ENCODE measurements at places on chromosomes 12 and 14. TPM values are rescaled to one million over a fixed set of nuclear protein-coding genes. Genes with fewer than 3 reads are reported as not detected.

The VWF gene
- 531 TPM for total RNA-seq

The TMEM132C gene
- not detected for total RNA-seq

The STON2 gene
- total RNA-seq = 0.32 TPM

The CHD8 gene
- 47.9 TPM for total RNA-seq

The FOXN4 gene
- total RNA-seq = not detected

The RNASE7 gene
- total RNA-seq = not detected

The IL31 gene
- not detected for total RNA-seq

The RAB3IP gene
- 15.9 TPM for total RNA-seq

The AJUBA gene
- total RNA-seq = 53.6 TPM
